Breast epithelium (tissue), 4 donors: ENCODE measurements at places on chromosomes 2 and 18. TPM values are rescaled to one million over a fixed set of nuclear protein-coding genes. Genes with fewer than 3 reads are reported as not detected.

Gene CCT7
- total RNA-seq: 223 TPM

Gene EFR3B
- 0.98 TPM for total RNA-seq

Gene TMEM131
- total RNA-seq: 41.3 TPM

Gene CD28
- total RNA-seq: 4.2 TPM

Gene UNC80
- under 0.01 TPM for total RNA-seq

Gene PKDCC
- total RNA-seq: 19.3 TPM

Gene IL36A
- total RNA-seq: not detected

Gene SLC38A11
- total RNA-seq: not detected

Gene RSAD2
- 0.33 TPM for total RNA-seq

Gene B3GNT7
- 2.3 TPM for total RNA-seq

Gene TRIM43
- total RNA-seq: not detected

Gene ICOS
- 0.64 TPM for total RNA-seq

Gene ZFAND2B
- total RNA-seq: 43.6 TPM

Gene WDR35
- 17.7 TPM for total RNA-seq

Gene PLGLB1
- total RNA-seq: 6.0 TPM

Gene PARD3B
- 25.9 TPM for total RNA-seq

Gene SCN2A
- 2.2 TPM for total RNA-seq

Gene SLC5A7
- total RNA-seq: not detected

Gene CCDC74A
- total RNA-seq: 100 TPM

Gene C2orf15
- 4.8 TPM for total RNA-seq

Gene SAG
- total RNA-seq: not detected

Gene PSMA8
- not detected for total RNA-seq

Gene AMER3
- total RNA-seq: not detected

Gene GREB1
- total RNA-seq: 42.9 TPM

Gene SIGLEC15
- 0.66 TPM for total RNA-seq

Gene SALL3
- not detected for total RNA-seq

Gene CRACDL
- total RNA-seq: 0.96 TPM

Gene KCNG2
- 1.6 TPM for total RNA-seq

Gene CHCHD5
- 19.0 TPM for total RNA-seq

Gene CFC1
- total RNA-seq: not detected

Gene FEV
- total RNA-seq: not detected

Gene ITPRIPL1
- total RNA-seq: 0.64 TPM

Gene LBX2
- total RNA-seq: 1.3 TPM

Gene SDC1
- total RNA-seq: 51.8 TPM

Gene NDUFB3
- 41.4 TPM for total RNA-seq

Gene CDK15
- total RNA-seq: 4.6 TPM

Gene KIDINS220
- total RNA-seq: 73.1 TPM

Gene CPO
- 0.96 TPM for total RNA-seq

Gene SLC9A4
- not detected for total RNA-seq

Gene HOXD13
- total RNA-seq: not detected

Gene CLIP4
- 67.2 TPM for total RNA-seq
